ENCODE measurements at places on chromosomes 13 and 19.

GRCh38 chr19:48454150-48454730 is 1.1 kb upstream of the KCNJ14 start:
- no peak for DNase-seq

- DNase-seq: no peak
Observed at GRCh38 chr13:57409656-57410055, 221.9 kb upstream of the PCDH17 start.

GRCh38 chr19:18778076-18778389 is 13.1 kb downstream of the COMP start:
- no peak for DNase-seq

GRCh38 chr19:14404312-14404711 is 14.8 kb downstream of the DDX39A start:
- DNase-seq: no peak

- no peak for DNase-seq
Observed at GRCh38 chr13:94112731-94113130, 366.8 kb downstream of the DCT start.

DNA sequence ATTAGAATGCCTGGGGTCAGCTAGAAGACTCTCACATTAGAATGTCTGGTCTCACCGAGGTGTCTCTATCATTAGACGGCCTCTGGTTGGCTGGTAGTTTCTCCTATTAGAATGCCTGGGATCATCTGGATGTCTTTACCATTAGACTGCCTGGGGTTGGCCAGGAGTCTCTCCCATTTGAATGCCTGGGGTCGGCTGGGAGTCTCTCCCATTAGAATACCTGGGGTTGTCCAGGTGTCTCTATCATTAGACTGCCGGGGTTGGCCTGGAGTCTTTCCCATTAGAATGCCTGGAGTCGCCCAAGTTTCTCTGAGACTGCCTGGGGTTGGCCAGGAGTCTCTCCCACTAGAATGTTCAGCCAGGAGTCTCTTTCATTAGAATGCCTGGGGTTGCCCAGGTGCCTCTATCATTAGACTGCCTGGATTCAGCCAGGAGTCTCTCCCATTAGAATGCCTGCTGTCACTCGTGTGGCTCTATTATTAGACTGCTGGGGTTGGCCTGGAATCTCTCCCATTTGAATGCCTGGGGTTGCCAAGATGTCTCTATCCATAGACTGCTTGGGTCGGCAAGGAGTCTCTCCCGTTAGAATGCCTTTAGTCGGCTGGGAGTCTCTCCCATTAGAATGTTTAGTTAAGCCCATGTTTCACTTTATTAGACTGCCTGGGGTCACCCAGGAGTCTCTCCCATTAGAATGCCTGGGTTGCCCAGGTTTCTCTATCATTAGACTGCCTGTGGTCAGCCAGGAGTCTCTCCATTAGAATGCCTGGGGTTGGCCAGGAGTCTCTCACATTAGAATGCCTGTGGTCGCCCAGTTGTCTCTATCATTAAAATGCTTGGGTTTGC is 1467.8 kb downstream of the UQCRFS1 start:
- DNase-seq: no peak

All from Daoy (cell line).